DND-41 (cell line): ENCODE measurements at places on chromosomes 7 and 10.

DNA sequence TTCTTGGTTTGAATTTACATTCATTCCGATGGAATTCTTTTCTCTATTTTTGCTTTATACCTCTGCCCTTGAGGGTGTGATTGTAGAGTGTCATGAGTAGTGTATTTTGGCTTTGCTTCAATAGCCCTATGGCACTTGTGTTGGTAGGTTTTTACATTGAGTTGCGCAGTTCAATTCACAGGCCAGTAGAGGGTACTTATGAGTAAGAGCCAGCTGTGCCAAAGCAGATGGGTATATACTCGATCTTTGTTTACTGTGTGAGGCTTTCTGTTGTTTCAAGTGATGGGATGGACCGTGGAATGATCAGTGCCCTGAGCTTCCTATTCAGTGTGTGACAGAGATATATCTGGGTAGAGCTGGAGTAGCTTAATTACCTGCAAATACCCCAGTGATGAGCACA lies 4.3 kb upstream of the AKR1C3 start:
- DNase-seq, result peak; percentile 24

GRCh38 chr7:129103561-129104324 lies 40.8 kb upstream of the TSPAN33 start:
- no peak for DNase-seq

GRCh38 chr7:80392229-80393169 lies 119.4 kb downstream of the GNAT3 start:
- no peak for DNase-seq

DNA sequence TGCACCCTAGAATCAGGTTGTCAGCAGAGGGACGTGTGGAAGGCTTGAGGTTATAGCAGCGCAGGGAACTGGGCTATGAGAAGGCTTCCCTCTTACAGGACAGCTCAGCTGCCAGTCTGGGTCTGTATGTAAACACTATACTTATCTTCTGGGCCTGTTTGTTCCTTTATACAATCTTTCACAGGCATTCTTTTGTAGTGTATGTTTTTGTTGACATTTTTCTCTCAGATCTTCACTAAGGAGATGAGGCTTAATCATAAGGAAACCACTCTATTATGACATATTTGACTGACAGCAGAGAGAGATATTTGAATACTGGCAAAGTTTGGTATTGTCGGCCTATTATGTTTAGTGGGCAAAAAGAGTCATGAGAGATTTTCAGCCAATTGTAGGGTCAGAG lies 929 bp downstream of the GBF1 start:
- no peak for DNase-seq

- DNase-seq, result no peak
These were observed 67.3 kb downstream of the VWA2 start for GRCh38 chr10:114306116-114306973.

- DNase-seq, result no peak
These were observed 121.2 kb upstream of the TARP start for GRCh38 chr7:38394660-38395059.

GRCh38 chr10:126315494-126316177 lies 72.6 kb downstream of the ADAM12 start:
- DNase-seq, result no peak
